PC-9 (cell line): ENCODE measurements at places on chromosomes 5 and 9. TPM values are rescaled to one million over a fixed set of nuclear protein-coding genes. Genes with fewer than 3 reads are reported as not detected.

MCIDAS gene
- total RNA-seq = 1.1 and 1.8 TPM in 2 replicates

AJM1 gene
- 5.3 and 5.9 TPM in 2 replicates for total RNA-seq

DNA sequence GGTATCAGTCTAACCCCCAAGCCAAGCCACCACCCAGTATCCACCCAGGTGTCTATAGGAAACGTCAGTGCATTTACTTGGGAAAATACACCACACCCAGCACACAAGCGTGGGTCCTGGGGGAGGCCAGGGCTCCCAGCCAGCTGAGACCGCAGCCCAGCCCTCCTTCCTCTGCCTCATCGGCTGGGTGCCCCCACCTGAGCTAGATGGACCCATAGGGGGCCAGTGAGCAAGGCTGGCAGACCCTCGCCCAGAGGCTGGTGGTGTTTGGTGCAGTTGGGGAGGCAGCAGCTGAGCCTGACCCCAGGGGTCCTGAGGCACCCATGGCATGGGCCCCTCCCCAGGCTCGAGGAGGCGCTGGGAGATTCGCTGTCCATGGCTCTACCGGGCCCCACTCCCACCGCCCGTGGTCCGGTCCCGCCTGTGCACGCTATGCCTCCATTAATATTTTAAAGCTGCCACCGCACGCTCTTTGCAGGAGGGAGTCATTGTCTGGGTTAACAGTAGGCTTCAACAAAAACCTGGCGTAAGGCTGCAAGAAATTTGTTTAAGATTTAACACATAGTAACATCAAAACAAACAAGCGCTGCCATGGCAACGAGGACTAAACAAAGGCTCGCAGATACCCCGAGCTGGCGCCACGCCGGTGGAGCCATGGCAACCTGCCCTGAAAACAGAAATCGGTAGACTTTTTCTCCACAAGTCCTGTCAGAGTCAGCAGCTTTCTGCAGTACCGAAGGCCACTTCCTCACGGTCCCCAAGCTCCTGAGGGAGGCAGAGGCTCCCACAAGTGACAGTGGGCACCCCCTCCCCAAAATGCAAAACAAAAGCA is 20.6 kb downstream of the TPPP start:
- DNase-seq = peak; percentile 94

DNA sequence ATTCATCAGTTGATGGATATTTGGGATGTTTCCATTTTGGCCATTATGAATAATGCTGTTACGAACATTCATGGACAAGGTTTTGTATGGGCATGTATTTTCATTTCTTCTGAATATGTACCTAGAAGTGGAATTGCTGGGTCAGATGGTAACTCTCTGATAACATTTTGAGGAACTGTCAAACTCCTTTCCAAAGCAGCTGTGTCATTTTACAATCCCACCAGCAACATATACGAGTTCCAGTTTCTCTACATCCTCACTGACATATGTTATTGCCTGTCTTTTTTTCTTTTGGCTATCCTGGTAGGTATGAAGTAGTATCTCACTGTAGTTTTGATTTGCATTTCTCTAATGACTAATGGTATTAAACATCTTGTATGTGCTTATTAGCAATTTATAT is 86.7 kb downstream of the PRKACG start:
- no peak for DNase-seq

GRCh38 chr5:143220748-143221251 is 182.7 kb downstream of the NR3C1 start:
- DNase-seq = no peak

DNA sequence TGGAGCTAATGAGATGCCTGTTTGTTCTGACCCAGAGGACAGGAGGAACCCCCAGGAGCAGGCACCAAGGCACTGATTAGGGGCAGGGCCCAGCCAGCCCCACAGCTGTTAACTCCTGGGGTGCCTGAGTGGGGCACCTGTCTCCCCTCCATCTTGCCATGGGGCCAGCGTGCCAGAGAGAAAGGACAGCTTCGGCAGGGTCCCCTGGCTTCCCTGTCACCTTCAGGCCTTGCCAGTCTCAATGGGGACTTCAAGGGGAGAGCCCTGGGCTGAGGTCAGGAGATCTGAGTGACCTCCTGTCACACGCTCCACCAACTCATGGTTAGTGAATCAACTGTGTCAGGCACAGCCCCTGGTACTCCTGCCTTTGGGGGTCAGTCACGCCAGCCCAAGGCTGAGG is 152.7 kb upstream of the MVB12B start:
- DNase-seq = no peak
